ENCODE measurements at places on chromosomes 7 and 10.

- DNase-seq = no peak
Observed at GRCh38 chr10:32409741-32410140, 36.2 kb upstream of the CCDC7 start.

DNA sequence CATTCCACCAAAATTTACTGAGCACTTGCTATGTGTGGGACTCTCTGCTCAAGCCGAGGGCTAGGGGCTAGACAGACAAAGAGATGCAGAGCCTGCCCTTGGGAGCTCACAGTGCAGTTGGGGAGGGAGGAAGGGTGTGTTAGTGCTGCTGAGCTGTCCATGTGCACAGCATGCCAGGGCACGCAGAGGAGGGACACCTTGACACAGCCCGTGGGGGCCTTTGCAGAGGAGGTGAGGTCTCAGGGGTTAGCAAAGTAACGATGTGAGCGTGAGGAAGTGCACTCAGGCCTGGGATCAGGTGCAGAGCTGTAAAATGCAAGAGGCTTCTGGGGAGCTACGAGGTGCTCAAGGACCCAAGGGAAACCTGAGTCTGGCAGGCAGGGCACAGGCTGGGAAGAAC is 16.3 kb downstream of the PRKCQ start:
- no peak for DNase-seq

DNA sequence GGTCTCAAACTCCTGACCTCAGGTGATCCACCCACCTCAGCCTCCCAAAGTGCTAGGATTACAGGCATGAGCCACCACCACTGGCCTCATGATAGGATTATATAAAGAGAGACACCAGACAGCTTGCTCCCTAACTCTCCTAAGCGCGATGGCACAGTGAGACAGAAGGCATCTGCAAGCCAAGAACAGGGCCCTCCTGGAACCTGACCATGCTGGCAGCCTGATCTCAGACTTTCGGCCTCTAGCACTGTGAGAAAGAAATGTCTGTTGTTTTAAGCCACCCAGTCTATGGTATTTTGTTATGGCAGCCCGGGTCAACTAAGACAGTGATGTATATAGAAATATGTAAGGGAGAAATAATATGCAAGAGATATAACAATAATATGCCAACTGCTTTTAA is 51.2 kb downstream of the SRPK2 start:
- DNase-seq = no peak

GRCh38 chr10:96473866-96474265 is 39.9 kb downstream of the TLL2 start:
- no peak for DNase-seq

- DNase-seq = no peak
Observed at GRCh38 chr10:33229252-33229948, 105.1 kb downstream of the NRP1 start.

GRCh38 chr7:3436746-3437145 is 135.7 kb downstream of the SDK1 start:
- no peak for DNase-seq

GRCh38 chr7:7183061-7183837 is 905 bp downstream of the C1GALT1 start:
- peak; percentile 55 for DNase-seq

DNA sequence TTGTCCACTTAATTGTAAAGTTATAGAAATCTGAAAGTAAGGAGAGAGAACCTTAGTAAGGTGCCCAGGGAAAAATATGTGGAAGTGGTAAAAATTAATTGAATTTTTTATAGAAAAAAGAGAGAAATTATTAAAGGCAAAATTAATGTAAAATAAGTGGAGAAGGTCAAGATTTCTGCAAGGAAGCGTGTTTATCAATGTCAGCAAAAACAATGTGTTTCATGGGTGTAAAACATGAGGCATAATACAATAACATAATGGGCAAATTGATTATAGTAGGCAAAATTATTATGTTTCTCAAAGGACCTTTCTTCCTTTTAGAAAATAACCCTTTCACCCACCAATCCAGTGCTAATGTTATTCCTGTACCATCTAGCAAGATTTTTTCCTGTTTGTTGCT is 1520.1 kb downstream of the REEP3 start:
- DNase-seq = no peak

DNA sequence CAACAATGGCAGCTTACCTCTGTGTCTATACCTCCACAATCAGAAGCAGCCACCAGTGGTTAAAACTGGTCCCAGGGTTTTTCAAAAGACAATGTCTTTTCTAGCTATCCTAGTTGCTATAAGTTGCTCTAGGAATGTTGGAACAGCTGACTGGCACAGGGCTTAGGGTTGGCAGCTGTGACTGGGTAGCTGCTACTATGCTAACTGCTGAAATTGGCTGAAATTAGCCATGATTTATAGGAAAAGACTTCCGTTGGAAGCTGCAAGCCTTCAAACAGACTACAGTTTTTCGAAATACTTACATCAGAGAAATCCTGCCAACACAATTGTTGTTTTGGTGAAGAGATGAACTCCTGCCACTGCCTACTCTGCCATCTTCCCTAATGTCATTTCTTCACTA is 102.3 kb downstream of the MKX start:
- no peak for DNase-seq

DNA sequence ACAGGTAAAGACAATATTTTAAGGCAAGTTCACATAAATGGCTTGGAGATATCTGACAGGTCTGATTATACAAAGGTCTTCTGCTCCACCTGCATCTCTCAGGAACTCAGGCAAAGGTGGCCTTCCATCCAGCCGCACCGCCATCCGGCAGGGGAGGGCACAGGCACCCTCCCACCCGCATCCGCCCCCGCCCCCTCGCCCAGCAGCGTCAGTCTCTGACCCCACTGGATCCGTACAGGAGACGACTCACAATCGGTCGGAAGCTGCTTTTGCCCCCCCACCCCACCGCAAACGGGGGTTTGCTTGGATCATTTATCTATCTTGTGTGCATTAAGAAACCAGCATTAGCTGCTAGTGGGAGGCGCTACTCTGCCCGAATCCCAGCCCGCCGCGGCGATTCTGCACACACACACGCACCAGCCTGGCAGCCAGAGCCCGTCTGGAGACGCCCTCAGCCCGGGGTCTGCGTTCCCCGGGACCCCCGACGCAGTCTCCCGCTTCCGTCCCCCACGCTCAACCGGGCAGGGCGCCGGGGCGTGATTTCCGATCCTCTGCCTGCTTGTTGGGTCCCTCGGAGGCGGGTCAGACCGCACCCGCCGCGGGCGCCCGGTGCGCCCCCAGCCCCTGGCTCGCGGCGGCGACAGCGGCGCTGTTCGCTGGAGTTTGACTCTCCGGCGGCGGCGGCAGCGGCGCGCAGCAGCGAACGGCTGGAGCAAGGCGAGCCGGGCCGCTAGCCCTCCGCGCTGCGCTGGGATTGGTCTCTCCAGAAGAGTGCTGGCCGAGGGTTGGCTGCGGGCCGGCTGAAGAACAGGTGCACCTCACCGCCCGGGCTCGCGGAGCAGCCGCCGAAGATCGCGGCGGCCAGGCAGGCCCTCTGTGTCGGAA is 820 bp upstream of the NRG3 start:
- peak; percentile 24 for DNase-seq

DNA sequence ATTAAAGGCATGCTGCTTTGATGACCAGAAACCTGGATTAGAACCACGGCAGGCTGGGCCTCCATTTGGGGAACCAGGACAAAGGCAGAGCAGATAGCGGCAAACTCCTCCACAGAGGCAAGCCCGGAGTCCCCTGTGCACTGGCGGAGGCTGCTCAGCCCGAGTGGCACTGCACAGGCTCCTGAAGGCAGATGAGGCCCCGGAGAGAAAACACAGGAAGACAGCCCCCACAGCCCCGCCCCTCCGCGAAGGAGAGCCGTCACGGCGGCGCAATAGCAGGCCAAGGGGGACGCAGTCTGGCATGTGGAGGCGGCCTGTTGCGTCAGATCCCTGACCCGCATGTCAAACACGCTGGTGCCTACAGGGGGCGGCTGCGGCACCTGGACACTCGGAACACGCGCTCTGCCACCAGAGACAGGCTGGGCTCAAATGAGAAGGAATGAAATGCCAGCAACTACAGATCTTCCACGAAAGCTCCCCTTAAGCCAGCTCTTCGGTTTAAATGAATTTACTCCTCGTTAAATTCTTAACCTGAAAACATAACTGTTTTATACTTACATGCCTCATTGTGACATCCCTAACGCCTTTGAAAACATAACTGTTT is 128.5 kb downstream of the MAD1L1 start:
- peak; percentile 87 for DNase-seq

- DNase-seq = peak; percentile 35
Observed at GRCh38 chr10:113326160-113327111, 226.4 kb upstream of the HABP2 start.

DNA sequence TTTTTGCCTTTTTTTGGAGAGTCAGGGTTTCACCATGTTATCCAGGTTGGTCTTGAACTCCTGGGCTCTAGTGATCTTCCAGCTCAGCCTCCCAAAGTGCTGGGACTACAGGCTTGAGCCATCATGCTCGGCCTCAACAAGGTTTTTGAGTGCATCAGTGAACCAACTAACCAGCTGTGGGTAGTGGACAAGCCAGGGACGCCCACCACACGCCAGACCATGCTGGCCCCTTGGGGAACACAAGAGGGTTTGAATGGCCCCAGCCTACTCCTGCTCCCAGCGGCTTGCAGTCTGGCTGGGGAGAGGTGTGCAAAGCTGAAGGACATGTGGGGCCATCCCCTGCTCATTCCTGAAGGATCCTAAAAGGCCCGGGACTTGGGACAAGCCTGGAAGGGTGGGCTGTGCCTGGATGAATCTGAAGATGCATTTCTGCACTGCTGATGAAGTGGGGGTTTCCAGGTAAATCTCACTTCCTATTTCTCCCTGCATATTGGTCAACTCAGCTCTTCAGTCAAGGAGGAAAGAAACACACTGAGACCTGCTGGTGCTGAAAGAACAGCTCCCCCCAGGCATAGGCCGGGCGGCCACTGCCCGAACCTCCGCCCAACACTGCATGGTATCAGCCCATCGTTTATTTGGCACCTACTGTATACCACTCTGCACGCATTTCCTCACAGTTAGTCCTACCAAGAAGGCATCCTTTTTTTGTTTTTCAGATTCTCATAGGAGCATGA is 6.9 kb downstream of the MMD2 start:
- peak; percentile 78 for DNase-seq

DNA sequence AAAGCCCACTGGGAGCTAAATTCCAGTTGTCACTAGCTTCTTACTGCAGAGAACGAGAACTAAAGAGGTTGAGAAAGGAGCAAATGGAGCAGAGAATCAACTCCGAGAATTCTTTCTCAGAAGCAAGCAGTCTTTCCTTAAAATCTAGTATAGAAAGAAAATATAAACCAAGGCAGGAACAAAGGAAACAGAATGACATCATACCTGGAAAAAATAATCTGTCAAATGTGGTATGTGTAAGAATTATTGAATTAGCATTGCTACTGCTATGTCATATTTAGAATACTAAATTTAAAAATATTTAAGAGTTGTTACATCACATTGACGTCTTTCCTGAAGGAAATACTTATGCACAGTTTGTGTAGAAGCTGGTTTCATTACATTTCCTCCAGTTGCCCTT is 4.3 kb downstream of the SLF2 start:
- DNase-seq = no peak

DNA sequence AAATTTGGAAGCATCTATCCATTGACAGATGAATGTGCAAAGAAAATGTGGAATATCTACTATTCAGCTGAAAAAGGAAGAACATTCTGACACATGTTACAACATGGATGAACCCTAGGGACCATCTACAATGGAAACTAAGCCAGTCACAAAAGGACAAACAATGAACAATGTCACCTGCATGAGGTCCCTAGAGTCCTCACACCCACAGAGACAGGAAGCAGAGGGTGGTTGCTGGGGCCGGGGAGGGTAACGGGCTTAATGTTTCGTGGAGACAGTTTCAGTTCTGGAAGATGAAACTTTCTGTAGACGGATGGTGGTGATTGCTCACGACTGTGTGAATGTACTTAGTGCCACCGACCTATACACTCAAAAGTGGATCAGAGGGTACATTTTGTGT is 282.9 kb downstream of the ADARB2 start:
- no peak for DNase-seq

DNA sequence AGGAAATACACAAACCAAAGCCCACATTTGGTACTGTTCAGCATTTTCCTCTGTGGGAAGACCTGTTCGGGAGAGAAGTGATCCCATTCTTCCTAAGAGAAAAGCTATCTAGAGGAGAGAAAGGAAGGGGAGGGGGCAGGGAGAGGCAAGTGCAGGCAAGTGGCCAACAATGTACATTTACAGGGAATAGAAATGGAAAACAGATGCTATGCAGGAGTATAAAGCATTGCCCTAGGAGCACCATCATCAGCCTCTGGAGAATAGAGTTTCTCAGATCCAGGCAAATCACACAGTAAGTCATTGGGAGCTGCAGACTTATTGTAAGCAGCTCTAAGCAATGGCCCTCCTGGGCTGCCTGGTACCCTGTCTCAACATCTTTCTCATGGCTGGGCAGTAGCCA is 424.4 kb upstream of the AUTS2 start:
- DNase-seq = no peak

DNA sequence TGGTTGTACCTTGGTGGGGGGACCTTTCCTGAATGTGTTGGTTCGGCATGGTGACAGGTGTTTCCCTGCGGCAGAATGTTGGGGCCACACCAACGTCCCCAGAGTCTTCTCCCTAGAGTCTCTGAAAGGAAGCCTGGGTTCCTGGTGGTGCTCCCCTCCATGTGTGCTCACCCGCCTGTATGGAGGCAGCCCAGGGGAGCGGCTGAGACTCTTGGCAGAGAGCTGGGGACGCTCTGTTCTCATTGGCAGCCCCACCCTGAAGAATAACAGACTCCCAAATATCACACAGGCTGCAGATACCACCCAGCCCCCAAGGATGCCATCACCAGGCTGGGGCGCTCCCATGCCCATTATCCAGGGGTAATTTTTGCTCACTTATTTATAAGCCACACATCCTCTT is 34.8 kb downstream of the CHST12 start:
- DNase-seq = no peak

DNA sequence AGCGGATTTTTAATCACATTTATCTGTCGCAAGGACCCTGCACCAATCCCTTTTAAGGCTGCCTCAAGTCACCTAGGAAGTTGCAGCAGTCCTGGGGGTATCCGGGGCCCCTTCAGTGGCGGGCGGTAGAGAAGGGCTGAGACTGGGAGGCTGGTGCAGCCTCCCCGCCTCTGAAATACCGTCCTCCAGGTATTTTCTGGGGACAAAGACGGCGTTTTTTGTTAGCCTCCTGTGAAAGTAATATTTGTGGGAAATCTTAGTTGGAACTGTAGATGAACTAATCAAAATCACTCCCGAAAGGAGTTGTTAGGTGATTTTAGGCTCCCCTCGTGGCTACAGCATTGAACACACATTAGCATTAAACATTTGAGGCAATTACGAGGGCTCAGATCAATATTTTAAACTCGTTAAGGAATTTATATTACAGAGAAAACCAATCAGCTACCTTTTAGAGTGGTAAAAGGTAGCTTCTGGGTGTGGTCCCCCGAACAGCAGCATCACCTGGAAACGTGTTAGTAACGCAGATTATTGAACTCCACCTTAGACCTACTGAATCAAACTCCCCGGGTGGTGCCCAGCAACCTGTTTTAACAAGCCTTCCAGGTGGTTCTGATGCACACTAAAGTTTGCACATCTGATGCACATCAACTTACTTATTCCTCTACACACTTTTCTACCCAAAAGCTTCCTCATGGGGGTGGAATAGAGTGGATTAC is 530 bp upstream of the ANXA7 start:
- DNase-seq = no peak
